ENCODE measurements at places on chromosomes 7 and 10.

- DNase-seq = no peak
These were observed 6.0 kb downstream of the PLAU start for GRCh38 chr10:73916761-73917470.

DNA sequence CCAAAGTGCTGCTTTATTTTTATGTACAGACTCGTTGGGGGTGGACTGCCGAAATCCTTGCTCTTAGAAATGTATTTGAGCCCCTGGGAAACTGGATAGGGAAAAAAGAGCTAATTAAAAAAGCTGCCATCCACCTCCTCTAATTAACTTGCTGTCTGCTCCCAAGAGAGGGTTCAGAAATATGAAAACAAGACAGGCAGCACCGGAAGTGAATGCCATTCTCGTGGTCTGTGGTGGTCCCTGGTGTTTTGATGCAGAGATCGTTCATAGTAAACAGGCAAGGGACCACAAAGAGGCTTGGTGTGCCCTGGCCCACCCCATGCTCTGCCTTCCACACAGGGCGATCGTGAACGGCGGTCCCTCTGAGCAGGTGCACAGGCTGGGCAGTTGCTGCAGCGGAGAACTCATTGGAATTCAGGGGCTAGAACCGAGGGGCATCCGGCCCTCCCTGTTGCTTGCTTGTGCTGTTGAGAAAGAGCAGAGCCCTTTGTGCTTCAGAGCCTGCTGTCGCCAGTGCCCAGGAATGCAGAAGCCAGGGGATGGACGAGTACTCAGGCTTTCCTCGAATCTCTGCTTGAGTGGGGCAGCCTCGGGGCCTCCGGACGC lies 79.1 kb upstream of the BTBD16 start:
- DNase-seq = no peak

GRCh38 chr7:20913853-20914252 lies 127.2 kb upstream of the SP8 start:
- no peak for DNase-seq

GRCh38 chr10:116071453-116072148 lies 201.4 kb downstream of the GFRA1 start:
- no peak for DNase-seq

DNA sequence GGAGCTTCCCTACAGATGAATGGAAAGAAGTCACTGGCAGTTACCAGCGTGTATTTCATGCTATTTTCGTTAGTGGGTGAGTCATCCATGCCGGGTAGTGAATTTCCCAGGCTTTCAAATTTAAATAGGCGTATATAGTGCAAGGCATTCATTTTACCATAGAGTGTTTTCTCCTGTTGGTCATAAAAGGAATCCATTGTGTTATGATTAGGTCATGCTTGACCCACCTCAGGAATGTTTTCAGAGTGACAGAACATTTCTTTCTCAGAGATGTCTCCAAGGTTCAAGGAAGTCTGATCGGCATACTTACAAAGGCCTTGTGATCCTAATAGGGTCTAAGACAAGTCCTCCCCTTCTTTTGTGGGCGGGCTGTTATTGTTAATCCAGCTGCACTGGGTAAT lies 110.7 kb downstream of the AKR1D1 start:
- DNase-seq = no peak

GRCh38 chr7:123867225-123867624 lies 22.3 kb downstream of the HYAL4 start:
- no peak for DNase-seq

GRCh38 chr7:25998499-25998898 lies 153.5 kb upstream of the NFE2L3 start:
- DNase-seq = no peak

DNA sequence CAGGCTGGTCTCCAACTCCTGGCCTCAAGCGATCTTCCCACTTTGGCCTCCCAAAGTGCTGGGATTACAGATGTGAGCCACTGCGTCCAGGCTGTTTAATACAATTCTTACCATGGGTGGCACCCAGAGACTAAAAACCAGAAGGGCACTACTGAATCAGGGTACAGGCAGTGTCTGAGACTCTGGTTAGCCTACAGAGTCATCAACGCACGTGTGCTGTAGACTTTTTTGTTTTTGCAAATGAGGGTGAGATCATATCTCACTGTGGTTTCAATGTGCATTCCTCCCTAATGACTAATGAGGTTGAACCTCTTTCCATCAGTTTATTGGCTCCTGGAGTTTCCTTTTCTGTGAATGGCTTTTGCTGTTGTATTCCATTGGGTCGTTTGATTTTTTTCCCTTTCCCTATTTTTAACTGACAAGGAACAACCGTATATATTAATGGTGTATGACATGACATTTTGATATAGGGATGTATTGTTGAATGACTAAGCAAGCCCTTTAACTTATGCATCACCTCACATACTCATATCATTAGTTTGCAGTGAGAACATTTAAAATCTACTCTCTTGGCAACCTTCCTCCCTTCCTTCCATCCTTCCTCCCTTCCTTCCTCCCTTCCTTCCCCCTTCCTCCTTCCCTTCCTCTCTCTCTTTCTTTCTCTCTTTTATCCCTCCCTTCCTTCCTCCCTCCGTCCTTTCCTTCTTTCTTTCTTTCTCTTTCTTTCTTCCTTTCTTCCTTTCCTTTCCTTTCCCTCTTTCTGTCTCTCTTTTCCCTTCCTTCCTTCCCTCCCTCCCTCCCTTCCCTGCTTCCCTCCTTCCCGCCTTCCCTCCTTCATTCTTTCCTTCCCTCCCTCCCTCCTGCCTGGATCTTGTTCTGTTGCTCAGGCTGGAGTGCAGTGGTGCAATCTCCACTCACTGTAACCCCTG lies 9.3 kb upstream of the TMEM270 start:
- no peak for DNase-seq

DNA sequence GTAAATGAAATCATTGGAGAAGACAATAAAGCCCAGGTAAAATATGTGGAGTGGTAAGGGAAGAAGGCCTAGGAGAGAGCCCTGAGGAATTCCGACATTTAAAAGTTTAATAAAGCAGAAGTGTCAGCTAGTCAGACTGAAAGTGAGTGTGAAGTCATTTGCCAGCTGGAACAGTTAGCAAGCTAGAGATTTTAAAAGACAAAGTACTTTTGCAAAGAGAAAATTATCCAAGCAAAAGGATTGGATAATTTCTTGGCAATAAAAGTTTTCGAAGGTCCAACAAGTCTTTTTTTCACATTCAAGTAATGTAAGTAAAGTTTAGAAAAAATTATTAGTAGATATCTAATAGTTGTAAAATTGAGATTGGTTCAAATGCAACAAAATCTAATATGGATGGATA lies 27.1 kb upstream of the SEMA3C start:
- no peak for DNase-seq

DNA sequence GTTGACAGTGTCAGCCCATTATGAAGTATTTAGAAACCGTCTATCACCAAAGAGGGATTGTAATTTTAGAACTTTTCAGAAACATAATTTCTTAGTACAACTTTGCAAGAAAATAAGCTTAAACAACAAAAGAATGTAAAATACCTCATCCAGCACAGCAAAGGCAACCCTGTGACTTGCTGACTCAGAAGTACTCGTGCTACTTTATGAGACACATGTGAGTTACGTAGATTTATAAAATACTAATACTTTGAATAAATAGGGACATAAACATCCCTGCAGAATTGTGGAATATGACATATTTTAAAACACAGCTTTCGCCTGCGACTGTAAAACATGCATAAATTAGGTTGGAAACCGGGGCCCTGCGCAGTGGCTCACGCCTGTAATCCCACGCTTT lies 739.7 kb upstream of the ANKRD30A start:
- DNase-seq = no peak

DNA sequence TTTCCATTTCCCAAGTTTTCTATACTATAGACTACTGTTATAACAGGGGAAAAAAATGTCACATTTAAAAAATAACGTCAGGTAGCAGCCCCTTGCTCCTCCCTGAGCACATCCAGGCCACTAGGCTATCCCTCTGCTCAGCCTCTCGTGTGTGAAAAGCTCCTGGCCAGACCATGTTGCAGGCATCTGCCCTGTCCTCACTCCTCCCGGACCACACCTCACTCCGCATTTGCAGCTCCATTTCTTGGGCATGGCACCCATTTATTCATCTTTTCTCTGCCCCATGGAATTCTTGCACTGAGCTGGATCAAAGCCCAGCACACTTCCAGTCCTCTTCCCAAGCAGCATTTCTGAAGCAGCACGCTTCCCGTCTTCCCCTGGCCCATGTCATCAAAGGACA lies 1.4 kb upstream of the GDF2 start:
- no peak for DNase-seq

DNA sequence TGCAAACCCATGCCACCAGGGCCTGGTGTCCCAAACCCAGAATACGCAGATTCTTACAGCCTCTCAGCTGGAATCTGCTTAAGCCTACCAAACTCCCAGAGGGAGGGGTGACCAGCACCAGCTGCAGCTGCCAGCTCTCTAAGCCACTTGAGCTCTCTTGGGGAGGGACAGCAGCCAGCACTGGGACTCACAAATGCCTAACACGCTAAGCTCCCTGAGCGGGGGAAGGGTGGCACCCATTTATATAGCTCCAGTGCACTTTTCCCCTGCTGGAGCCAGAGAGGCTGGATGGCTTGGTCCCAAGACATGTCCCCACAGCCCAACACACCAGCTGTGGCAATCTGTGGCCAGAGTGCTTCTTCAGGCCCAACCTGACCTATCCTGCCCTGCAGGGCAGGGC lies 326.8 kb upstream of the NRG3 start:
- DNase-seq = no peak

DNA sequence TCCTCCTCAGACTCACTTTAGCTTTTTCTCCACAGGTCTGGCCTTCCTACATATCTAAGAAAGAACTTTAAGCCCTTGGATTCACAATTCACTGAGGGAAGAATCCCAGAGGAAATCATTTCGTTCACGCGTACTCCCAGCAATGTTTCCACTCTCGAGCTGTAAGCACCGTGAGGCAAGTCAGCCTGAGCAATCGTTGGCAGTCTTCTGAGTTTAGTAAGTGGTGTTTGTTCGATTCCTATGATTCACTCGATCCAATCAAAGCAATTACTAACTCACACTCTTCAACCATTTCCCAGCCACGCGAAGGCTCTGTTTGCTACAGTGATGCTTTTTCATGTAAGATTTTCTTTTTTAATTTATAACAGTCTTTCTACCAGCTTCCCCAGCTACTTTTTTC lies 10.2 kb upstream of the PRLHR start:
- no peak for DNase-seq

DNA sequence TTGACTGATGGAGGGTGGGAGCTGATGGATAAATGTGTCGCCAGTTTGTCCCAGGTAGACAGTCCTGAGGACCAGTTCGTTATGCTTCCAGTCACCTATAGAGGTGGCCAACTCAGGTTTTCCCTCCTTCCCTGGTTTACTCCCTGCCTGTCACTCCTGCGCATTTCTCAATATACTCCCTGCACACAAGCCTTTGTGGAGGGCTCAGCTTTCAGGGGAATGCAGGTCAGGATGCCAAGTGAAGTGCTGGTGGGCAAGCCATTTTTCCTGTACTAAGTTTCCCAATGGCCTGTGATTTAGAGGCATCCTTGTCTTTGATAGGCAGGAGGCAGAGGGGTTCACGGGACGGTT lies 473.5 kb upstream of the ZMIZ1 start:
- no peak for DNase-seq

DNA sequence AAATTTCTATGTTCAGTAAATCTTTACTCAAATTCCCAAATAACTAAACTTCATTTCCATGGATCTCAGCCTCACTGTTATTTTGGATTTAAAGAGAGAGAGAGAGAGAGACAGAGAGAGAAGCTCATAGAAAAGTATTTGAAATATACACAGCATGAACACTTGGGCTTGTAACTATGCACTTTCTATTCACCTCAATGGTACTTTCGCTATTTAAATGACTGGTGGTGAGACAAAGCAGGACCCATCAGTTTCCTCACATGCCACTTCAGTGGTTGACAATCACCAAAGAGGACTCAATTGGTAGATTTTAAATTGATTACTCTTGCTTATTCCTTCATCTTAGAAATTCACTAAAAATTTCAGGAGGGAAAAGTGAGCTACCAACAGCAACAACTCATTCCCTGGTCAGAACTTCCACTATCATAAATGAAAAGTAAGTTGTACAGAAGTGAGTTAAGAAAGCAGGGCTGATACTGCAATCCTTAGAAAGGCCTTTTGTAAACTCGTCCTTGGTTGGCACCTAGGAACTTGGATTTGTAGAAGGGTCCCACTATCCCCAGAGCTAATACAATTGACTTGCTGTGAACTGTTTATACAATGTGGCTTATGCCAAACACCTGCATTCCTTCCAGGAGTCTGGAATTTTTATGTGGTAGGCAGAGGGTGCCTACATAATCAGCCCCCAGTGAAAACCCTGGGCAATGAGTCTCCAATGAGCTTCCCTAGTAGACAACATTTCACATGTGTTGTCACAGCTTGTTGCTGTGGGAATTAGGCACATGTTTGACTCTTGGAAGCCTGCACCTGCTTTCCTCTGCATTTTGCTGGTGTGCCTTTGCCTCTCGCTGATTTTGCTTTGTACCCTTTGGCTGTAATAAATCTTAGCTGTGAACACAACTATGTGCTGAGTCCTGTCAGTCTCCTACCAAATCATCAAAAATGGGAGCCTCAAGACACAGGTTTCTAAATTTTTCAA lies 10.8 kb downstream of the ERLIN1 start:
- DNase-seq = no peak

DNA sequence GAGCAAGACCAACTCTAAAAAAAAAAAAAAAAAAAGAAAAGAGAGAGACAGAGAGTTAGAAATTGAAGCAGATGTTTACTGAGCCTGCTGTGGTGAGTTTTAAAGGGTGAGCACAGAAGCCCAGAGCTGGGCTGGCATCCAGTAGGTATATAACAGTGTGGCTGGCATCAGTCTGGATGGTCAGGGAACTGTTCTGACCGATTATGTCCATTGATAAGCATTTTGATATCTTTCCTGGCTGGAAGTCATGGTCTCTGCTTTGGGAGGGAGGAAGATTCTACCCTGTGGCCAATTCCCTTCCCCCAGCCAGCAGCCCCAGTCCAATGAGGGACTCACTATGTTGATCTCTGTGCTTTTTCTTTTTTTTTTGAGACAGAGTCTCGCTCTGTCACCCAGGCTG lies 65.2 kb upstream of the PODXL start:
- DNase-seq = no peak

DNA sequence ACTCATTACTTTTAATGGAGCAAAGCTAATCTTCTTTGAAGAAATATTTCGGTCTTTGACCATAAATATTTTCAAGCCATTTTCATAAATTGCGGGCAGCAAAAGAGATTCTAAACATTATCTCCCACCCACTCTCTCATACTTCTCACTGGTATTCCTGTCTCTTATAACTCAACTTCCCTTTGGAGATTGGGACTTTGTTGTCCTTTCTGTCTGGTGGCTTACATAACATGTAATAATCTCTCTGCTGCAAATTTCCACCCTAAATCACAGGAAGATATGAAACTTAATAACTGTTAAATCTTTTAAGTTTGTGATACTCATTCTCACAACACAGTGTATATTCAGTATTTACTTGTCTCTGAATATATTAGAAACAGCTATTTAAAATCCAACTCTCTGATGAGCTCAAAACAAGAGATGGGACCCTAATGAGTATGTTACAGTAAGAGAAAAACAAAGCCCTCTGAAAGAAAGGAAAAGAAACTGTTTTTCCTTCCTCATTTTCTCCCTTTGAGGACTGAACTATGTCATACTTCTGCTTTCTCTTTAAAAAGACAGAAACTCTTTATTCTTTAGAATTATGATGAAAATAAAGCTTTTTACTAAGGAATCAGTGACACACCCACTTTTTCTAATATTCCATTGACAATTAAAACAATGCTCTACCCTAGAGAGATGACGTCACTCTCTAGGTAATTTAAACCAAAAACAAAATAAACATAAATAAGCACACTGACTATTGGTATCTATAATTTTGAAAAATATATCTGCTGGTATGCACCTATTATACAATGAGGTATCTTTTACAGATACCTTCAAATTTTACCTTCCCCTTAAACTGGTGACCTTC lies 14.7 kb downstream of the CALCR start:
- no peak for DNase-seq

GRCh38 chr7:36613031-36613614 lies 111.2 kb downstream of the AOAH start:
- DNase-seq = no peak
